ENCODE measurements at places on chromosomes 1 and 21. TPM values are rescaled to one million over a fixed set of nuclear protein-coding genes. Genes with fewer than 3 reads are reported as not detected.

The PDZK1 gene
- total RNA-seq, result not detected

The ARHGEF16 gene
- 48.1 TPM for total RNA-seq

The TYW3 gene
- total RNA-seq, result 10.9 TPM

The KAZN gene
- 7.6 TPM for total RNA-seq

The C1orf87 gene
- 0.33 TPM for total RNA-seq

The COL8A2 gene
- 1.5 TPM for total RNA-seq

The SLC1A7 gene
- total RNA-seq, result not detected

The CIART gene
- total RNA-seq, result 15.6 TPM

The LDLRAD2 gene
- 0.88 TPM for total RNA-seq

The SHE gene
- 0.48 TPM for total RNA-seq

All from H9 (cell line).